ENCODE measurements at places on chromosomes 5 and 9.

DNA sequence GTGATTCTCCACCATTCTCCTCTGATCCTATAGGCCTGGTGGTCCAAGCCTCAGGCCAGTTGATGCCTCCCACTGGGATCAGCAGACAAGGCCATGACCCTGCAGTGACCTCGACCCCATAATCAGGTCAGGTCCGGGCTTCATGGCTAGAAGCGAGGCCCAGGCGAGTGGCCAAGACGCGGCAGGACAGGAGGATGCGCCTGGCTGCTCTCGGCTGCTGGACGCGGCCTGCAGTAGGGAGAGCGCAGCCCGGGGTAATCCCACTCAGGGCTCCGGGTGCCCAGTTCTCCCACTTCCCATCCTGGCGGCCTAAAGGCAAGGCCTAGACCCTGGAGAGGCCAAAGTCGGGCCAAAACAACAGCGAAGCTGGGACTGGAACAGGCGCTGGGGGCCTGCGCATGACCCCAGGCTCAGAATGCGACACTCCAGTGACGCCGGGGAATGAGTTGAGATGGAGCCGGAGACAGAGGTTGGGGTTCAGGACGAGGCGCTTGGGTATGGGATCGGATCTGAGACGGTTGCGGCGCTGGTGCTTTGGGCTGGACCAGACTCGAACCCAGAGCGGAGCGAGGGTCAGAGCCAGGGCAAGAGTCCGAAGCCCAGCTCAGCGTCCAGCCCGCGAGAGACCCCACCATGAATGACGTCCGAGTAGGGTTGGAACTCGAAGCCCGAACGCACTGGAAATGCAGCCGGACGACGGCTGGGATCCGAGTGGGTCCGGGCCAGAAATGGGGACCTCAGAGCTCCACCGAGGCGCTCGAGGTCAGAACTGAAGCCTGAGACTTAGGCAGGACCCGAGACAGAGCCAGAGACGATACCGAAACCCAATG is 3.2 kb downstream of the LHX6 start:
- H3K27ac ChIP-seq = no peak overlapping the region
- peaks cover 7% of the 10 kb centered on the region for H3K27me3 ChIP-seq
- no peak overlapping the region for H3K4me3 ChIP-seq
- no peaks in the 10 kb centered on the region for H3K4me1 ChIP-seq

- no peak overlapping the region for H3K27ac ChIP-seq
- no peak for DNase-seq
- no peak overlapping the region for H3K4me3 ChIP-seq
- no peaks in the 10 kb centered on the region for H3K36me3 ChIP-seq
- H3K27me3 ChIP-seq = no peaks in the 10 kb centered on the region
Measured at GRCh38 chr5:156498226-156498980, 171.4 kb downstream of the SGCD start.

DNA sequence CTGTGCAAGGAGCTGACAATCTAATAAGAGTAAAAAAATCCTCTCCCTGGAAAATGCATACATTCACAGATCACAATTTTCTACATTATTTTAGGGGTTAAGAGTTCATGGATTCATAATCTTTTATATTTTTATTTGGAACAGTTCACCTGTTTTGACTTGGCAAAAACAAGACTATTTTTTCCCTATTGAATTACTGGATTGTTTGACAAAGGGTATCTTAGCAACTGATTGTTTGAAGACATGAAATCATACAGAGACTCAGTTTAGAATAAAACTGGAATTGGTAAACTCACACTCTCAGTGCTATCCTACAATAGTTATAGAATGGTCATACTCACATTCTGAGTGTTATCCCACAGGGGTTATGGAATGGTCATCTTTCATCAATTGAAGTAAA is 358.2 kb upstream of the PTGER4 start:
- no peaks in the 10 kb centered on the region for H3K36me3 ChIP-seq
- H3K4me3 ChIP-seq = no peak overlapping the region
- no peaks in the 10 kb centered on the region for H3K27me3 ChIP-seq
- H3K4me1 ChIP-seq = no peaks in the 10 kb centered on the region
- H3K27ac ChIP-seq = no peak overlapping the region
- DNase-seq = no peak

- DNase-seq = no peak
- H3K4me3 ChIP-seq = no peak overlapping the region
- no peaks in the 10 kb centered on the region for H3K4me1 ChIP-seq
- H3K36me3 ChIP-seq = no peaks in the 10 kb centered on the region
- no peak overlapping the region for H3K27ac ChIP-seq
Measured at GRCh38 chr9:133320421-133320881, 15.5 kb downstream of the SURF6 start.

- DNase-seq = no peak
- H3K36me3 ChIP-seq = no peaks in the 10 kb centered on the region
- H3K27me3 ChIP-seq = no peaks in the 10 kb centered on the region
- no peak overlapping the region for H3K4me3 ChIP-seq
Measured at GRCh38 chr5:91144491-91145332, 238.4 kb downstream of the ARRDC3 start.

DNA sequence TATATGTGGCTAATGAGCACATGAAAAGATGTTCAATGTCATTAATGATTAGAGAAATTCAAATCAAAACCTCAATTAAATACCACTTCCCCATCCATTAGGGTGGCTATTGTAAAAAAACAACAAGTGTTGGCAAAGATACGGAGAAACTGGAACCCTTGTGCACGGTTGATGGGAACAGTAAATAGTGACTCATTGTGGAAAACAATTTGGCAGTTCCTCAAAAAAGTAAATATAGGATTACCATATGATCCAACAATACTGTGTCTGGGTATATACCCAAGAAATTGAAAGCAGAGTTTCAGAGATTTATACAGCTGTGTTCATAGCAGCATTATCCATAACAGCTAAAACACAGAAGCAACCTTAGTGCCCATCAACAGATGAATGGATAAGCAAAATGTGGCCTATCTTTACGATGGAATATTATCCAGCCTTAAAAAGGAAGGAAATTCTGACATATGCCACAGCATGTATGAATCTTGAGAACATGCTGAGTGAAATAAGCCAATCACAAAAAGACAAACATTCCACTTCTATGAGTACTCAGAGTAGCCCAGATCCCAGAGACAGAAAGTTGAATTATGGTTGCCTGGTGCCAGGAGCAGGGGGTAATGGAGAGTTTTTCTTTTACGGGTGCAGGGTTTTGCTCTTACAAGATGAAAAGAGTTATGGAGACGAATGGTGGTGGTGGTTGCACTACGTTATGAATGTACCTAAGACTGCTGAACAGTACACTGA is 41.4 kb upstream of the LRRC14B start:
- H3K27ac ChIP-seq = 0 out of 2 replicates have a peak overlapping the region, but pooled peaks have one; percentile 8
- H3K4me1 ChIP-seq = no peaks in the 10 kb centered on the region
- DNase-seq = peak; percentile 72
- no peak overlapping the region for H3K4me3 ChIP-seq
- H3K36me3 ChIP-seq = no peaks in the 10 kb centered on the region

GRCh38 chr9:97615439-97616072 is 17.6 kb downstream of the TSTD2 start:
- H3K27ac ChIP-seq = no peak overlapping the region
- H3K36me3 ChIP-seq = no peaks in the 10 kb centered on the region
- no peak overlapping the region for H3K4me3 ChIP-seq
- H3K27me3 ChIP-seq = no peaks in the 10 kb centered on the region

- H3K36me3 ChIP-seq = no peaks in the 10 kb centered on the region
- no peak overlapping the region for H3K27ac ChIP-seq
- no peak overlapping the region for H3K4me3 ChIP-seq
- H3K4me1 ChIP-seq = no peaks in the 10 kb centered on the region
Measured at GRCh38 chr9:25205285-25205684, 473.0 kb downstream of the TUSC1 start.

GRCh38 chr5:74516211-74516636 is 124.3 kb downstream of the ENC1 start:
- H3K27me3 ChIP-seq = no peaks in the 10 kb centered on the region
- no peaks in the 10 kb centered on the region for H3K4me1 ChIP-seq
- no peak for DNase-seq
- no peak overlapping the region for H3K4me3 ChIP-seq
- no peaks in the 10 kb centered on the region for H3K36me3 ChIP-seq

DNA sequence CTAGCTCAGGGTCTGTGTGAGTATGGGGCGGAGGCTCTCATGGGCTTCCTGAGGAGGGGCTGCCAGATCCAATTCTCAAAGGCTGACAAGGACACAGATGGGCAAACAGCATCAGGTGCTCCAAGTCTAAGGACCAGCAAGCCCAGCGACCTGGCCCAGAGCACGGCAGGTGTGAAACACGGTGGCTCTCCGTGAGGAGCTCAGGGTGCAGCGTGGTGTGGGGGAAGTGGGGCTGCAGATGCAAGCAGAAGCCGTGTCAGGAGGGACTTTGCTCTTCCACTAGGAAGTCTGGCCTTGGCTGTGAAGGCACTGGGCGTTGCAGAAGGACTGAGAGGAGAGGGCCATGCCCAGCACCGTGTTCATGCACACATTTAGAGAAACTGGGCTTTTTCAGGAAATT is 420.0 kb downstream of the GADD45G start:
- no peaks in the 10 kb centered on the region for H3K36me3 ChIP-seq
- H3K27me3 ChIP-seq = no peaks in the 10 kb centered on the region
- no peaks in the 10 kb centered on the region for H3K4me1 ChIP-seq

DNA sequence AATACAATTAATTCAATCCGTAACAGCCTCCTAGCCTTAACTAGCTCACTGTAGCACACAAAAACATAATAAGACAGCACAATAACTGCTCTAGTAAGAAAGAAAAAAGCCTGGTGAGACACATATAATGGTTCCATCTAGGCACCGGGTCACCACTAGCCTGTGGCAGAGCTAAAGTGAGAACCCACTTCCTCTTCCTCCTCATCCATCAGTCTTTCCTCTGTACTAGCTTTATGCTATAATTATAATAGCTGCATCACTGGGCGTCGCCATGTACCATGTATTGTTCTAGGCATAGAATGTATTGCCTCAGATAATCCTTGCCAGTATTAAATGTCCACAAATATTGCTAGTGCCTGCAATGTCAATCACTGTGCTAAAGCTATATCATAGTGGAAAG is 23.1 kb downstream of the ADRB2 start:
- no peak for DNase-seq
- H3K36me3 ChIP-seq = no peaks in the 10 kb centered on the region
- H3K27me3 ChIP-seq = no peaks in the 10 kb centered on the region
- H3K4me1 ChIP-seq = no peaks in the 10 kb centered on the region
- H3K4me3 ChIP-seq = no peak overlapping the region

DNA sequence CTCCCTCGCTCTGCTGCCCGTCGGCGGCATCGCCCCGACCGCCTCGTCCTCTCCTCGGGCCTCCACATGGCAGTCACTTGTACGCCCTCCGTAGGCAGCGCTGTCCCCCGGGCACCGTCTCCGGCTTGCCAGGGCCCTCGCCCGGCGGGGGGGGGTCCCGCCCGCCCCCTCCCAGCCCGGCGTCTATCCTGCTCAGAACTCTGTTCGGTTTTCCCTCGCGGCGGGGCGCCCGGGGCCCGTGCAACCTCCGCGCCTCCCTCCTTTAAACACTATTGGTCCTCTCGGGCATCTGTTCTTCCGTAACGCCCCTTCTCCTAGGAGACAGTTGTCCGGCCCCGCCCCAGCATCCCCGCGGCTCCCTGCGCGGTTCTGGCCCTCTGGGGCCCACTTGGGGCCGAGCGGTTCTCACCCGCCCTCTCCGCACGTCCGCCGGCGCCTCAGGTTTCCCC is 831 bp downstream of the ODF2 start:
- H3K4me3 ChIP-seq = peak overlapping the region; percentile 76
- peaks cover 4% of the 10 kb centered on the region for H3K36me3 ChIP-seq
- H3K27me3 ChIP-seq = no peaks in the 10 kb centered on the region
- peak overlapping the region; percentile 69 for H3K27ac ChIP-seq
- peaks cover 5% of the 10 kb centered on the region for H3K4me1 ChIP-seq
- no peak for DNase-seq

GRCh38 chr5:62791059-62791458 is 212.4 kb downstream of the LRRC70 start:
- H3K36me3 ChIP-seq = no peaks in the 10 kb centered on the region
- peaks cover 5% of the 10 kb centered on the region for H3K27me3 ChIP-seq
- H3K27ac ChIP-seq = no peak overlapping the region

DNA sequence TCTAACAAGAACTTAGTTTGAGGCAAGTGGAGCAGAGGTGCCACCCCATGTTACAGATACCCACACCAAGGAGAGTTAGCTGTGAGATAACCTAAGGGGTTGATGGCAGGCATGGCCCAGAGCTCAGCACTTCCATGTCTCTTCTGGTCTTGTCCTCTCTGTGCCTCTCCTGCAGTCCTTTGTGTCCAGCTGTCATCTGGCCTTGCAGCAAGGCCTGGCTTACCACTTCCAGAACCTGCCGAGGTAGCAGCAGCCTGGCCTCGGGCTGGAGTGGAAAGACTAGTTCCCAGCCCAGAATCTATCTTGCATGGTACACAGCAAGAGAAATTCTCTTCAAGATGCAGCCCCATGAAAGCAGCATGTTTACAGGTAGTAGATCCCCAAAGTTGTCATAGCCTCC is 41.5 kb downstream of the PIP5K1B start:
- H3K36me3 ChIP-seq = no peaks in the 10 kb centered on the region
- no peak overlapping the region for H3K4me3 ChIP-seq
- H3K4me1 ChIP-seq = no peaks in the 10 kb centered on the region
- H3K27ac ChIP-seq = no peak overlapping the region

GRCh38 chr9:35114113-35114839 is 1.4 kb downstream of the ATOSB start:
- H3K27ac ChIP-seq = peak overlapping the region; percentile 75
- H3K27me3 ChIP-seq = no peaks in the 10 kb centered on the region
- H3K36me3 ChIP-seq = no peaks in the 10 kb centered on the region
- H3K4me3 ChIP-seq = peak overlapping the region; percentile 97

DNA sequence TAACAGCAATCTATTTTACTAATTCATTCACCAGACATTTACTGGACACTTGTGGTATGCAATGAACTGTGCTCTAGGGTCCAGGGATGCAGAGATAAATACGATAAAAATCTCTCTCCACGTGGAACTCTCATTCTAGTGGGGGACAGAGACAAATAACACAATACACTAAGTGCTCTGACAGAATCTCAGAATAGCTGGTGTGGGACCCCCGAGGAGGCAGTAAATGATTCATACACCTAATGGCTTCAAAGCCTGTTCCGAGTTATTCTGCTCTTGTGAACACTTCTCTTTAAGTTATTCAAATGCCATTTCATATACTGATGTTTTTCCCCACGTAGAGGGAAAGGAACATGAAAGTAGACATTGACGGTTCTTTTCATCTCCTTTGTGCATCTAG is 302.0 kb upstream of the PDE4D start:
- no peaks in the 10 kb centered on the region for H3K4me1 ChIP-seq
- H3K27me3 ChIP-seq = no peaks in the 10 kb centered on the region
- no peak overlapping the region for H3K4me3 ChIP-seq

DNA sequence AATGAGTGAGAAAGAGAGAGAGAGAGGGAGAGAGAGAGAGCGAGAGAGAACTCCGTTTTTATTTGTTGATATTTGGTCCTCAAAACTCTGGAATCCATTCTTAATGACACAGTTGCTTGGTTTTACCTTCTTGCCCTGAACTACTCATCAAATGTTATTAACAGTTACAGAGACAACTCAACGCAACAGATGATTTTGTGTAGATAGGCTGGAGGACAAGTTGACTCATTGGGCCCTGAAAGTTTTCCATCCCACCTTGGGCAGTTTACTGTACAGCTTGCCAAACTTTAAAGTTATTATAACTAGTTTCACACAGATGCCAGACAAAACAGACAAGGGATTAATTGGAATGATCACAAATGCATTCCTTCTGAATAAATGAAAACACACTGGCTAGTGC is 339.9 kb downstream of the ARL15 start:
- DNase-seq = no peak
- no peaks in the 10 kb centered on the region for H3K4me1 ChIP-seq
- H3K36me3 ChIP-seq = no peaks in the 10 kb centered on the region
- no peak overlapping the region for H3K27ac ChIP-seq
- H3K27me3 ChIP-seq = no peaks in the 10 kb centered on the region
- no peak overlapping the region for H3K4me3 ChIP-seq

GRCh38 chr9:38075272-38075671 is 6.2 kb upstream of the SHB start:
- DNase-seq = no peak
- no peak overlapping the region for H3K4me3 ChIP-seq
- H3K4me1 ChIP-seq = peaks cover 5% of the 10 kb centered on the region
- H3K36me3 ChIP-seq = no peaks in the 10 kb centered on the region

Data from Panc1 (cell line).